Stimulated activated naive CD4-positive, alpha-beta T cell (primary cell): ENCODE measurements at places on chromosomes 4 and X.

DNA sequence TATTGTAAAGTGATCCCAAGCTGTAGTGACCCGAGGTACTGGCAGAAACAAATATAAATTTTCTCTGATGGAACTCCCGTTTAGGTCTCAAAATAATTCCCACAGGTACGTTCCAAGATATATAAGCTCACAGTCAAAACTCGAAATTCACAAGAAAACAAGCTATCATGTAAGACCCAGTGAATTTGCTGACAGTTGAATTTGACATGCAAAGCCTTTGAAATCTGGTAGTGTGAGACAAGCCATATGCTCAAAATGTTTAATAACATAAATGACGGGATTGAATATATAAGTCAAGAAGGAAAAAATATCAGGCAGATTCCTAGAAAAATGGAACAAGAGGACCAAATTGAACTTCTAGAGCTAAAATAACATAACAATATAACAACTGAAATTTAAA is 252.8 kb downstream of the TMA16 start:
- no peak for DNase-seq

DNA sequence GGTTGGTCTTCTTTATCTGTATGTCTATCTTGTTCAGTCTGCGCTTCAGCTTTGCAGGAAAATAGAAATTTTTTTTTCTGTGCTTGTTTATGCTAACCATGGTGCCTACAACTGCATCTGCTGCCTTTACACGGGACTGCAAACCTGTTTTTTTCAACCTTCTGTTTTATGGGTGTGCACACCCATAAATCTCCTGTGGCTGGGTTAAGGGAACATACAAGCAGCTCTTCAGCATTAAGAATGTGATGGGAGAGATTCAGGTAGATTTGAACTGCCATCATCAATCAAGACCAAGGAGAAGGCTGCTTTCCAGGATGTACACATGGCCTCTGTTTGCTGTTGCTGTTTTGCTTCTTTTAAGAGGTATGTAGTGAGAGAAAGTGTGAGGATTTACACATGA is 502.9 kb downstream of the ANKRD50 start:
- no peak for DNase-seq

- no peak for DNase-seq
Observed at GRCh38 chrX:151899622-151900021, 13.1 kb upstream of the MAGEA4 start.

DNA sequence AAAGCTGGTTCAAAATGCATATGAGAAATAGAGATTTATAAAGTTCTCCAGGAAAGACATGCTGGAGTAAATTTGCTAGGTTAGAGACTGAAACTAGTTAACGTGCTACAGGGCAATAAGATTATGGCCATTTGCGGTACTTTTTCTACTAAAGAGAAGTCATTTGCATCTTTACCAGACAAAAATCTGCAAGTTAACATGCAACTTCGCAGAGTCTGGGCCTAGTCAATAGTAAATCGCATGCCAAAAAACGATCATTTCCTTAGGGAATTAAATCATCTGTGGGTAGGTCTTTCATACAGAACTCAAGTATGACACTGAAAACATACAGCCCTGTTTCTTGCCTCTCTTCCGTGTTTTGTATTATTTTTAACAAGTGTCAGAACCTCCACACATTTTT is 32.8 kb upstream of the REST start:
- DNase-seq = no peak

DNA sequence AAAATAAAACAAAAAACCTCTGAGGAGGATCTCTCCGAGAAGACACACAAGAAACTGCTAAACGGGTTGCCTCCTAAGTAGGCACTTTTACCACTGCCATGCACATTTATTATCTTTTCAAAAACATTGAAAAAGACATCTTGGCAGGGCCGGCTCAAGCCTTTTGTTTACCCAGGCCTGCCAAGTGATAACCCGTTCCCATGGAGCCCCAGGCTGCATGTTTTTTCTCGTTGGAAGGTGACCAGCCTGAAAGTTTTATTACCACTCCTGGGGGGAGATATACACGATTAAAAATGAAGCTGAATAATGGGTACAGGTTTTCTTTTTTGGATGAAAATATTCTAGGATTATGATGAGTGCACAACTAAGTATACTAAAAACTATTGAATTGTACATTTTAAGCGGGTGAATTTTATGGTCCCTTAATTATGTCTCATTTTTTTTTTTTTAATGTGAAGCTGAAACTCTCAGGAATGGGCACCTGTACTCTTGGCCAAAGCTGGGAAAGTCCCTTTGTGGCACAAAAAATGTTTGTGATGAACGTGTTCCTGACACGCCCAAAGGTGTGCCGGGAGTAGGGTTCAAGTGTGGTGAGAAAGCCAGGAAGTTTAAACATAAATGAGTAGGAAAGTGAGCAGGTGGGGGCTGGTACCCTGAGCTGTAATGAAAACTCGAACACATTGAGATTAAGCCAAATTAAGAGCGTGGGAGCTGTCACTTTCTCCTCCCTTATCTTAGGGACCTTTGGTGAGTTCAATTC is 1.5 kb upstream of the MAP7D2 start:
- DNase-seq = no peak

- no peak for DNase-seq
Observed at GRCh38 chr4:128455480-128455879, 167.9 kb upstream of the PGRMC2 start.

GRCh38 chr4:16136827-16137226 is 53.0 kb upstream of the PROM1 start:
- DNase-seq = no peak

- DNase-seq = no peak
Observed at GRCh38 chrX:43386875-43387274, 269.2 kb upstream of the MAOA start.

GRCh38 chrX:133542476-133542875 is 127.2 kb upstream of the GPC4 start:
- DNase-seq = no peak

DNA sequence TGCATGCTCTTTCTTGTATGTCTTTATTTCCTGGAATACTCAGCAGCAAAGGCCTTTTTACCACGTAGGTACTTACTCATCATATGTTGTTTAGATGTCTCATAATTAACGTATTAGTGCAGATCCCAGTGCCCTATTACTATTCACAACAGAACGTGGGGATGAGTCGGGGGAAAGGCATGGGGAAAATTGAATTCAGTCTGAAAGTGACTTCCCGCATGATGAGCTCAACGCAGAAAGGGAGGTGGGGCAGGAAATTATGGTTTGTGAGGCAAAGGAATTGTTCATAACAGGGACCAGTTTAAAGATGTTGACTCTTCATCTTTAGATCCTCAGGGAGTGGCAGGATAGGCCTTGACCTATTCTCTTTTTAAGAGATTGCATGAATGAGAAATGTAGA is 2.0 kb upstream of the TMPRSS11D start:
- no peak for DNase-seq

- DNase-seq = no peak
Observed at GRCh38 chrX:73849073-73849472, 286.1 kb downstream of the CHIC1 start.

DNA sequence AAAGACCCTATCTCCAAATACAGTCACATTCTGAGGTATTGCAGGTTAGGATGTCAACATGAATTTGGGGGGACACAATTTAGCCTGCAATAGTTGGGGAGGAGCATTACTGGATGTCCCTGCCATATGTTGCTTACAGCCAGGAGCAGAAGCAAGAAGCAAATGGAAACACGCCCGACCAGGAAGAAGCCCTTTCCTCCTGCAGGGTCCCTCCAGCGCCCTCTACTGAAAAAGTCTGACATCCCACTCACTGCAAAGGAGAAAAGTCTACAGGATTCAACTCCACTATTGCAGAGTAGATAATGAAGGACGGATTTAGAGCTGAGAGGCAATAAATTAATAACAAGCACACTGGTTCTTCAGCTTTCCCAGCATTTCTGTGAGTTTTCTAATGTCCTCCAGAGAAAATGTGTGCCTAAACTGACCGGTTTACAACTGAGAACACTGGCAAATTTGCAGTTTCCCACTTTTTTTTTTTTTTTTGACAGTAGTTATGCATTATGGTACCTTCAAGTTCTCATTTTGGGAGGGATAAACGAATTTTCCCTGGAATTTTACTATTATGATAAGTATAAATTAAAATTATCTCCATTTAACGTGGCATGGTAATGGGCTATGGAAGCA is 31.7 kb downstream of the COQ2 start:
- peak; percentile 66 for DNase-seq

DNA sequence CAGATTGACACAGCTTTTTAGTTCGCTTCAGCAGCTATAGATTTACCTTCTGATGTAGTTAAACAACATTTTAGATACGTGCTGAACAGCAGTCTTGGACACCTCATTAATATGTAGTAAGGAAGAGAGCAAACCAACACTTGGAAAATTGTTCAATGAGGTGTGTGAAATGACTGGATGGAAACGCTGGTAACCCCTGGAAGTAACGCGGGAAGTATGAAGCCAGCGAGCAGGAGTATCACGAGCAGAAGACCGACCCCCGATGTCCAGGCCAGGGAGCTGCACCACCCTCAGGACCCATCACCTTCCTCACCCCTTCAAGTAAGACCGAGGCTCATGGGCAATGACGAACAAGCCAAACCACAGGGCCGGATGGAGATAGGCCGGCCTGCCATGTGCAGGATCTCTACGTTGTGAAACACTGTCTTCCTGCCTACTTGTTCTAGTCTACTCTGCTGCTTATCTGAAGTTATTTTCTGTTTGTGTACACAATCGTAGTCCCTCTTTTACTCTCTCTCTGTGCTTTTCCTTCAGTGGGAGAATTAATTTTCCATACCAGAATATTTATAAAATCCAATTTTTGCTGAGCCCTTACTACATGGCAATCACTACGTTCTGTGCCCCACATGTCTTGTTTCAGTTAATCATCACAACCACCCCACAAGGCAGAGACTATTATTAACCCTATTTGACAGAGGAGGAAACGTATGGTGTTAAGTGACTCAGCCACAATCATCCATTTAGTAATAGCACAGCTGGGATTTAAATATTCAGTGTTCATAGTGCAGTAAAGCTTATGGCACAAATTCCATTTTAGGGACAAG is 221.7 kb downstream of the APBB2 start:
- no peak for DNase-seq

DNA sequence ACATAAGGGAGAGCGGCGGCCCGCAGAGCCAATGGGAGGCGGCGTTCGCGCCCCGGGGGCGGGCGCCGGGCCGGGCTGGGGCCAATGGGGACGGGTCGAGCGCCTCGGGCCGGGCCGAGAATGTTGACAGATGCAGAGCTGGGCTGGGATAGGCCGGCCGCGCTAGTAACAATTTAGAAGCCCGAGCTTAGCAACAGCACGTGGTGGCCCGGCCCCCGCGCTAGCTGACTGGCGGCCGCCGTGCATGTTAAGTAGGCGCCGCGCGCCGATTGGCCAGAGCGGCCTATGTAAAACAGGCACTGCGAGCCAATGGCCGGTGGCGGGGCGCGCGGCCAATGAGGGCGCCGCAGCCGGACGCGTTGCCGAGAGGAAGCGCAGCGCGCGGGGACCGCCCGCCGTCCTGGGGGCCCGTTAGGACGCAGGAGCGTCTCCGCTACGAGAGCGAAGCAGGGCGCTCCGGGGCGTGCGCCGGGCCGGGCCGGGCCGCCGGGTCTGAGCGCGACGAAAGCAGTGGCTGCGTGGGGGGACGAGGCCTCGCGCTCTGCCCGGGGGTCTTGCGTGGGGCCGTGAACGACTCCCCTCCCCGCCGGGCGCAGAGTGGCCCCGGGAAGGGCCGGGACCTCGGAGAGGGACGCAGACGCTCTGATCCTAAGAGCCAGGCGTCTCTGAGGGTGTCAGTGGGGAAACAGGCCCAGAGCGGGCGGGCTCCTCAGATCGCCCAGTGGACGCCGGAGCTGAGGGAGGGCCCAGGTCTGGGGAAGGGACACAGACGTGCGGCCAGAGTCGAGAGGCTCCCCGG is 435 bp upstream of the MXD4 start:
- peak; percentile 95 for DNase-seq

DNA sequence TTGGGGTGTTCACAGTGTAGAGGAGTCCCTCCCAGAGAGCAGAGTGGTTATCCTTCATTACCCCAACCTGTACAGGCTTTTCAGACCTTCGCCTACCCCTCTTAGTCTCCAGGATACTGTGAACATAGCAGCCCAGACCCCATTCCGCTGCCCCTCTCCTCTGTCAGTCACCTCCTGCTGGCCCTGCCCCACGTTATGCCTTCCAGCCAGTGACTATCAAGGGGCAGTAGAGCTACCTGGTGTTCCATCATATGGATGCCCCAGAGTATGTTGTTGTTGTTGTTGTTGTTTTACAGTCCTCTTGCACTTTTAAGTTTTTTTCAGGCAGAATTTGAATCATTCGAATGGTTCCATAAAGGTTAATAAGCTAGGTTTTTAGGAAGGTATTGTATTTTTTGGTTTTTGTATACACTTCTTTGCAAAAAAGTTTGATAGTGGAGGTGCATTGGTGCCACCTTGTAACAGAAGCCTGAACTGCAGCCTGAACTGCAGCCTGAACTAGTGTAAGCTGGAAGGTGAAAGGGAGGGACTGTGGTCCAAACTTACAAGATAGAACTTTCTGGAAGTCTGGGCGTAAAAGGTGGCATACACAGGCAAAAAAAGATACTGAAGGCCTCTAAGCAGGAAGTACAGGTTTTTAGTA is 101.4 kb upstream of the RAB40AL start:
- no peak for DNase-seq

DNA sequence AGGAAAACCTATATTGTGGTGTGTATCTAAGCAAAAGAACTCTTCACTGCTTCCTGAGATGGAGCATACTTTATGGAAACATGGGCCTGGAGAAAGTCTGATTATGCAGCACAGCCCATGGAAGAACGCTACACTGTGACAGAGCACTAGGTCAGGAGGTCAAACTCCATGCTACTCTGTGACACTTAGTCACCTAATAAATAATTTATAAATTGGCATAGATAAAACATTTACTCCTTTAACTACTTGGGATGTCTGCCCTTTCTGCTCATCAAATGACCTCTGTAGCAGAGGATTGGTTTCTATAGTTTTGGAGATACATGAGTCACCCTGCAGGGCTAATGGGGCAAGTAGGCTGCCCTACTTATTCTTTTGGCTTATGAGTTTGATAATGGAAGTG is 134.7 kb upstream of the BANK1 start:
- DNase-seq = no peak

DNA sequence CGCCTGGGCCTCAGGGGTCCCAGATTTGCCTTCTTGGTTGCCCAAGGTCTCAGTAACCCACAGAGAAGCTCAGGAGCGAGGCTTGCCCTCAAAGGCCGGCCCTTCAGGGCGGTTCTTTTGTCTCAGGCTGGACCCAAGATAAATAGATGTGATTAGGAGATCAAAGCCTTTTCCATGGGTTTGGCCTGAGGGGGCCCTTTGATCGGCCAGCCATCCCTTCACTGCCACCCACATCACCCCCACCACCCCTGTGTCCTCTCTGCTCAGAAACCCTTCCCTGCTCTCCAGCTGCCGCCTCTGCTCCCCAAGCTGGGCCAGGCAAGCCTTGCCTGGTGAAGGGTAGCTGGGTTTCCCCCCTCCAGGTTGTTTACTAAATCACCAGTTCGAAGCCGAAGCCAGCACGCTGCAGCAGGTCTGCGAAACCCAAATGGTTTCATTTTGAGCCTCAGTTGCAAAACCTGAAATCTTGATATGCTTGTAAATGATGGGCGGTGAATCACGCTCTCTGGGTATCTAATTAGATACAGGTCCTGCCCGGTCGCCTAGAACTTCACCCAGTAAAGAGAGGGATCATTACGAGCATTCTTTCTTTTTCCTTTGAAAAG is 202.6 kb upstream of the BCOR start:
- no peak for DNase-seq

GRCh38 chr4:165133150-165133549 is 20.5 kb upstream of the TMEM192 start:
- DNase-seq = no peak
